ENCODE measurements at places on chromosomes 5 and 9. TPM values are rescaled to one million over a fixed set of nuclear protein-coding genes. Genes with fewer than 3 reads are reported as not detected.

REEP2 gene
- total RNA-seq: 6.1 TPM

PLAA gene
- total RNA-seq: 28.5 TPM

IL5 gene
- total RNA-seq: not detected

PDLIM4 gene
- 5.2 TPM for total RNA-seq

CCDC152 gene
- total RNA-seq: 0.56 TPM

CDH9 gene
- total RNA-seq: not detected

NUDT2 gene
- 17.7 TPM for total RNA-seq

TSLP gene
- total RNA-seq: 4.5 TPM

SPRY4 gene
- 9.7 TPM for total RNA-seq

KIF12 gene
- total RNA-seq: not detected

APBB3 gene
- 10.2 TPM for total RNA-seq

DND1 gene
- 0.40 TPM for total RNA-seq

ZNF354B gene
- 7.2 TPM for total RNA-seq

NSG2 gene
- 0.11 TPM for total RNA-seq

DOCK8 gene
- 3.4 TPM for total RNA-seq
